ENCODE measurements at places on chromosomes 1 and 21. TPM values are rescaled to one million over a fixed set of nuclear protein-coding genes. Genes with fewer than 3 reads are reported as not detected.

DNA sequence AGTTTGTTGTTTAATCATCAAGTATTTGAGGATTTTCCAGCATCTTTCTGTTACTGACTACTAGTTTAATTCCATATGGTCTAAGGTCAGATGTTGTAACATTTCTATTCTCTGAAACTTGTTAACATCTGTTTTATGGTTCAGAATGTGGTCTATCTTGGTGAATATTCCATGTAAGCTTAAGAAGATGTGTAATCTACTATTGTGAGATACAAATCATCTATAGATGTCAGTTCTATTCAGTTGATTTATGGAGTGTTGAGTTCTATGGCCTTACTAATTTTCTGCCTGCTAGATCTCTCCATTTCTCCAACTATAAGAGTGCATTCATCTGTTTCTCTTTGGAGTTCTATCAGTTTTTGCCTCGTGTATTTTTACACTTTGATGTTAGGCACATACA, 31.5 kb downstream of the WARS2 start:
- H3K27ac ChIP-seq = no peak overlapping the region
- H3K4me1 ChIP-seq = no peaks in the 10 kb centered on the region
- H3K36me3 ChIP-seq = no peaks in the 10 kb centered on the region
- DNase-seq = no peak
- H3K4me3 ChIP-seq = no peak overlapping the region

- H3K27ac ChIP-seq = no peak overlapping the region
- H3K36me3 ChIP-seq = no peaks in the 10 kb centered on the region
- H3K4me3 ChIP-seq = no peak overlapping the region
These were observed 21.2 kb downstream of the PCAT6 start for GRCh38 chr1:202831906-202832305.

DNA sequence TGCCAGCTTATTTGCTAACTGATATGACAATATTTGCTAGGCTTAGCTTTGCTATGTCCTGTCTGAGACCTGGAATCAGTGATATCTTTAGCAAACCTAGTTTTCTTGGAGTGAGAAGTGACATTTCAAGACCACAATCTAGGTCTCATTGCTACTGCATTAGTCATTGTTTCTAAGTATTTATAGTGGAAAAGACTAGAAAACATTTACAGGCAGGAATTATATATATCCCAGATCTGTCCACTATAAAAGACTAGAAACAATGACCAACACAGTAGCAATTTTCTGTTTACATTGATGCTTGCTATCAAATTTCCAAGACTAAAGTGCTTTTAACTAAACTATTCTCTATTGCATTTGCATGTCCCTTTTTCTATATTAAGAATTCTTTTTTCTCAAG, 5.0 kb upstream of the RGS18 start:
- no peak overlapping the region for H3K4me3 ChIP-seq
- no peaks in the 10 kb centered on the region for H3K36me3 ChIP-seq
- DNase-seq = no peak

GRCh38 chr1:154711416-154711815, 103.4 kb upstream of the ADAR start:
- H3K4me1 ChIP-seq = no peaks in the 10 kb centered on the region
- no peak overlapping the region for H3K4me3 ChIP-seq
- no peaks in the 10 kb centered on the region for H3K36me3 ChIP-seq
- H3K27ac ChIP-seq = no peak overlapping the region
- no peaks in the 10 kb centered on the region for H3K27me3 ChIP-seq

GRCh38 chr1:226679853-226680516, 59.1 kb downstream of the ITPKB start:
- H3K4me3 ChIP-seq = peak overlapping the region; percentile 81
- peak; percentile 82 for DNase-seq
- H3K4me1 ChIP-seq = peaks cover 98% of the 10 kb centered on the region
- H3K27me3 ChIP-seq = no peaks in the 10 kb centered on the region
- H3K27ac ChIP-seq = peak overlapping the region; percentile 94

ZNF648 gene
- not detected for total RNA-seq

DNA sequence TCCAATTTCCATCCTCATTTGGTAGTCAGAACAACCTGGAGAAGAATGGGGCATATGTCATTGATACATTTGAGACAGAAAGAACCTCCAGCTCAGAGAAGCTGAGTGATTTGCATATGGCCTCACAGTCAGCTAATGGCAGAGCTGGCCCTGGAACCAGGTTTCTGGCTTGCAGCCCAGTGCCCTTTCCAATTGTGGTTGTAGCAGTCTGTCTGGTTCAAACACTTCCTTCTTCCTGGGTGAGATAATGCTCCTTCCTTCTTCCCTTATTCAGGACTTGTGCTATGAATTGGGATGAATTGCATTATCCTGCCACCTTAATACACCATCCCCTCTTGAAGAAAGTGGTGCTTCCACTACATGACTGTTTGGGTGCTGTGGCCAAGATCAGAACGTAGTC, 24.2 kb downstream of the SLC5A9 start:
- no peaks in the 10 kb centered on the region for H3K27me3 ChIP-seq
- H3K36me3 ChIP-seq = no peaks in the 10 kb centered on the region
- no peak for DNase-seq
- no peak overlapping the region for H3K27ac ChIP-seq
- no peaks in the 10 kb centered on the region for H3K4me1 ChIP-seq

Measured in CD4-positive, CD25-positive, alpha-beta regulatory T cell (primary cell).